ENCODE measurements at places on chromosomes 13 and 19.

DNA sequence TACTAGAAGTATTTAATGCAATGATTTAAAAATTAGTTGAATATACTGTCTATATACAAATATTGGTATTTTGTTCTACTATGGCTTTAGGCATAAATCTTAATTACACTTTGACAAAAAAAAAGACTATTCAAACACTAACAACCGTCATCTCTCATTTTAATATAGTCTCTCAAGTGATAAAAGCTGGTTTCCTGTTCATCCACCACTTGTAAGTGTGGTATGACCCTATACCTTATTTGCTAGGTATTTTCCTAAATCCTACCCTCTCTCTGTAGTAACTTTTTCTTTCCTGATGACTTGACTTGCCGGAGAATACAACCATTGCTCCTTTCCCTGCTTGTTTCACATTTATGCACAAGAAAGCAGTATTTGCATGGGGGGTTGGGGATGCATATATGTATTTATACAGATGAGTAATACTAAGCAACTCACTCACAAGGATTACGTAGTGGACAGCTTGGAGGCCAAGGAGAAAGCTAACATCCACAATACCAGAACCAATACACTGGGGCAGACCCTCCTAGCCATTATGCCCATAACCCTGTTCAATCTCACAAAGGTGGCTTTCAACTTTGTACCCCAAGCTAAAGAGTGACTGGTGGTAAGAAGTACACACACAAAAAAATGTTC, 12.7 kb upstream of the EFNB2 start:
- DNase-seq: peak; percentile 8

DNA sequence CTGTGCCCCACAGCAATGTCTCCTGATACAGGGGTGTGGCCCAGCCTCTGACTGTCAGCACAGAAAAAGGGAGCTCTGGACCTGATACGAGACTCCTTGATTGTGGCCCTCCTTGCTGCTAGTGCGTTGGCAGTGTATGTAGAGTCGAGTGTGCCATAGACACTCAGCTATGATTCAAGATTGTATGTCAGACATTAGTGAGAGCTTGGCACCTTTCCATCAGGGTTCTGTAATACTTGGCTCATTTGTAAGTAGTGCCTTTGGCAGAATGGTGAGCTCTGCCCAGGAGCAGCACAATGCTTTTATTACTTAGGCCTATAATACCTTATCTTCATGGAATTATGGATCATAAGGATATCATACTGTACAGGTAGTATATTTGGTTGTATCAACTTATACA, 83.4 kb downstream of the ATP8A2 start:
- peak; percentile 8 for DNase-seq

DNA sequence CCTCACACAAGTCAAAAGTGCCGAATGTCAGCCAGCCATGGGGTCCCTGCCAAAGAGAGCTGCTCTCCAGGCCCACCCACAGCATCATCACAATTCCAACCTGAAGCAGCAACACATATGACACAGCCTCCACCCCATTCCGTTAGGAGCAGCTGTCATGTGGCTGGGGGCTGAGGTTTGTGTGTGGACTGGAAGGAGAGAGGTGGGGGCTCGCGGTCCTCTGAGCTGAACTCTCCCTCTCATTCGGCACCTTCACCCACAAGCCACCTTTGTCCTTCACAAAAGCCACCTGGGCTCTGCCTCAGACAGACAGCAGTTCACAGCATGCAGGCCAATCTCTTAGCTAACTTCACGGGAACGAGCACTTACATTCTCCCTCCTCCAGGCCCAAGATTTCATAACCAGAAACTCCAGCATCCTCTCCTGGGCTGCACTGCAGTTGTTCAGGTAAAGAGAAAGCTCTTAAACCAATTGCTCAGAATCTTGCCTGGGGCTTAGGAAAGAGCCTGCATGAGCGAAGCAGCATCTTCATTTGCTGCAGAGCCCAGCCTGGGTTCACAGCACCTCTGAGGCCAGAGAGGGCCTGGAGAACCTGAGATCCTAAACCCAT, 7.2 kb downstream of the RAB20 start:
- no peak for DNase-seq

- no peak for DNase-seq
These were observed 59.3 kb upstream of the ABCC4 start for GRCh38 chr13:95360464-95361097.

DNA sequence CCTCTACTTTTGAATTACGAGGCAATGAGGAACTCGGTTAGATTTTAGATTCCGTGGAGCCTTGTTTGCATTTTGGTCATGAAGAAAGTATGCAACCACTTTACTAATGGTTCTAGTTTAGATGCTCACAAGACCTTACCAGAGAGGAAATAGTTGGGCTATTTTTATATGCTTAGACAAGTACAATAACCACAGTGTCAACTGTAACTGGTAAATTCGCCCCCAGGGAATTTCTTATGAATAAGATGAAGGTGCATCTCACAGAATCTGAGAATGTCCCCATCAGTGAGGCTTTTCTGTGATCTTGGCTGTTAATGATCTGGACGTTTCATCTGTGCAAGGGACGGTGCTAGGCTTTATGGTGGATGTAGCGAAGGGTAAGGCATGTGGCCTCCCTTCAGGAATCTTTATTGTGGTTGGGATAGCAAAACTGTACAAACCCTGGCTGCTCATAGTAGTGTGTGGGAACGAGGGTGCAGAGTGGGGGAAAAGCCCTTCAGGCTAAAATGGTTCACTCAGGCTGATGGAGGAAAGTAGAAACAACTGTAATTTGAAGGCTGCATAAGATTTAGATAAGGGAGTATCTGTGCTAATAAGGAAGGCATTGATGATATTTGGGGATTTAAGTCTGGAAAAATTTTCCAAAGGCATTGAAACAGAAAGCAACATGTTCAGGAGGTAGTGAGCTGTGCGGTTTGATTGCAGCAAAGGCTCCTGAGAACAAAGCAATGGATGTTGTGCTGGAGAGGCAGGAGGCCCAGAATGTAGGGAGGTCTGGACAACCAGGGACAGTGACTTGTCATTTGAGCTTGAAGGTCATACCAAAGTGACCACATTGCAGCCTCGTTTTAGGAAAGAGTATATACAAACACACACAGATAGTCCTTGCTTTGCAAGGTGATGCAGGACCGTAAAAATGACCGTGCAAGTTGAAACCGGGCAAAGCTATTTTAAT, 28.4 kb downstream of the UBAC2 start:
- DNase-seq: no peak

DNA sequence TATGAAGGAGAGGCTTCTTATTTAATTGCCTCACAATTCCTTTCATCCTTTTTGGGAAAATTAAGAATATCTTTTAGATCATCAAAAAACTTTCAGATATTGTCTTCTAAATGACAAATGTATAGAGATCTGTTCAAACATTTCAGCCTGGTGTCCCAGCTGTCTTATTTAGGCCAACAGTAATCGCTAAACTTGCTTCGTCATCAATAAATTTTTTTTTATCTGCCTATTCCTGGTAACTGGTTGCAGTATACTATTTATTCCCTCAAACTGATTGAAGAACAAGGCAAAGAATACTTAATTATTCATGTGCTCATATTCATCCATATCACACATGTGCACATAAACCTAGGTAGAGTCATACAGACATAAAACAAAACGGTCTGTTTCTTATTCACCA, 5.3 kb upstream of the MYO16 start:
- no peak for DNase-seq
